ENCODE measurements at places on chromosomes 16 and 17.

- no peak for DNase-seq
These were observed 41.4 kb upstream of the TEKT1 start for GRCh38 chr17:6872936-6873335.

GRCh38 chr17:64216000-64216337 lies 47.1 kb downstream of the TEX2 start:
- no peak for DNase-seq

DNA sequence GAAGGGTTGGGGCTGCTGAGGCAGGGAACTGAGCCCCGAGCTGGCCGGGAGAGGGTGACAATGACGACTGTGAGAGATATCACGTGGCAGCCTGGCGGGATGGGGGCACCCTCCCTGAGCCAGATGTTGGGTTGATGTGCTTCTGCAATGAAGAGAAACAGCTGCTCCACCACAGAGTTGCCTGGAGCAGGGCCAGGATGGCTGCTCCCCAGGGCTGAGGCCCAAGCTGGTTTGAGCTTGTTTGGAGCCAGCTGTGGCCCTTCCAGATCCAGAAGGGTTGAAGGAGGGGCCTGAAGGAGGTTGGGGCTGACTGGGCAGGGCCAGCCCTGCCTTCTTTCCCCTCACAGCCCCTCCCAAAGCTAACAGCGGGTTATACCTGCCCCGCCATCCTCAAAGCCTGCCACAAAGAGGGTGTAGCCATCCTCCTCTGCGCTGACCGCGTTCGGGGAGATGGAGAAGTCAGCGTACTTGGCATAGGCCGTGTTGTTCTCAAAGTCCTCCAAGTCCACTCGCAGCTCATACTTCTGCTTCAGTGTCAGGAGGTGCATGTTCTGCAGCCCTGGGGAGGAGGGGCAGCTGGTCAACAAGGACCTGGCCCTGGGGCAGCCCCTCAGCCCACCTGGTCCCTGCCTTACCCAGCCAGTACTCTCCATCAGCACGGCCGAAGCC lies 2.1 kb downstream of the MFAP4 start:
- DNase-seq = no peak

GRCh38 chr17:37833237-37833859 lies 88.5 kb upstream of the HNF1B start:
- no peak for DNase-seq

- DNase-seq = no peak
These were observed 12.4 kb upstream of the RNF213 start for GRCh38 chr17:80248001-80248893.

GRCh38 chr16:50229149-50229726 lies 37.1 kb upstream of the ADCY7 start:
- no peak for DNase-seq

DNA sequence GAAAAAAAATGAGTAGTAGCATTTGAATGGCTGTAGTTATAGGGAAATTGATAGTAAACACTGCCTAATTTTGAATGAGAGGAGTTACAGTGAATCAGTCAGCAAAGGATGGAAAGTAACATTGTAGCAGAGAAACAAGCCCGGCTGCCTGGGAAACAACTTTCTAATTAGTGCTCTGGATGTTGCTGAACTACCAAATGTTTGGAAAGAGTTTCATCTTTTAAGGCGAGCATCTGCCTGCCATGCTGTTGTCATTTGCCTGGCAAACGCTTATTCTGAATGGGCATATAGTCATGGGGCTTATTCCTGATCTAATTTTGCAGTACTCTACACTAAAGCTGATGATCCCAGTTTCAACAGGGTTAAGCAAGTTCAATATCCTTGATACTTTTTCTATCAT lies 138.6 kb downstream of the CDH11 start:
- DNase-seq = no peak

GRCh38 chr17:43360376-43360738 lies 38.4 kb upstream of the ARL4D start:
- no peak for DNase-seq

DNA sequence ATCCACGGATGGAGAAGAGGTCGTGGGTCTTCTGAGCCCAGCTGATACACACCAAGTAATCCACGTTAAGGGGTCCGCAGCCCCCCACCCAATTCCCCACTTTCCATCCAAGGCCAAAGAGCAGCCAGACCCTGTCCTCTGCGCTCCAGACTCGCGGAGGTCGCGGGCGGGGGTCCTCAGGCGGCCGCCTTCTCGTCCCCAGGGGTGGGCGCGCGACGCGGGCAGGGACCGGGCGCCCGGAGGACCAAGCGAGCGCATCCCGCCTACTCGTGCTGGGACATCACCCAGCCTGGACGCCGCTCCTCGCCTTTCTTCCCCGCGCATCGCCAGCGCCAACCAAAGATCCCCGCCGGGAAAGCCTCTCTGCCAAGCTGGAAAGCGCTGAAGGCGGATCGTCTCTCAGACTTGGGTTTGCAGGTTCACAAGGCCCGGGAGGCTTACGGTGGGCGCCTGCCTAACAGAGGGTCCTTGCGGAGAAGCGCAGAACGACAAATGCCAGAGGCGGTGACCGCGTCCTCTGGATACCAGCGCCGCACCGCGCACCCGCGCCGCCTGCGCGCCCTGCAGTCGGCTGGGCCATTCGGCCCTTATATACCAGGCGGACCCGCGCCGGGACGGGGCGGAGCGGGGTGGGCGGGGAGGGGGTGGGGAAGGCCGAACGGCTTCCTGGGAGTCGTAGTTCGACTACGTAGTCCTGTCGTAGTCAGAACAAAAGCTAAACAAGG lies 471.6 kb downstream of the SOX9 start:
- peak; percentile 23 for DNase-seq

- no peak for DNase-seq
These were observed 363.7 kb downstream of the SNX29 start for GRCh38 chr16:12340151-12340733.

DNA sequence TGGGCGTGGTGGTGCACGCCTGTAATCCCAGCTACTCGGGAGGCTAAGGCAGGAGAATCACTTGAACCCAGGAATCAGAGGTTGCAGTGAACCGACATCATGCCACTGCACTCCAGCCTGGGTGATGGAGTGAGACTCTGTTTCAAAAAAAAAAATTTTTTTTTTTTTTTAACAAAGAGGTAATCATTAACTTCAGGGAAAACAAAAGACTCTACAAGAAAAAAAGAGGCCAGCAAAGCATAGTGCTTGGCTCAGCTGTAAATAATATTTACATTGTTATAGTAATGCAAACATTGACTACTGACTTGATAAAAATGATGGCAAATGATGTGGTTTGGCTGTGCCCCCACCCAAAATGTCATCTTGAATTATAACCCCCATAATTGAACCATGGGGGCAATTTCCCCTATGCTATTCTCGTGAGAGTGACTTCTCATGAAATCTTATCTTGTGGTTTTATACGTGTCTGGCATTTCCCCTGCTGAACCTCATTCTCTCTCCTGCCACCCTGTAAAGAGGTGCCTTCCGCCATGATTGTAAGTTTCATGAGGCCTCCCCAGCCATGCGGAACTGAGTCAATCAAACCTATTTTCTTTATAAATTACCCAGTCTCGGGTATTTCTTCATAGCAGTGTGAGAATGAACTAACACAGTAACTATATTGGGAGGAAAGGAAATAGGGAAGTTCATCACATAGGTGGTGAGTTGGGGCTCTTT lies 12.7 kb upstream of the SSTR2 start:
- no peak for DNase-seq

DNA sequence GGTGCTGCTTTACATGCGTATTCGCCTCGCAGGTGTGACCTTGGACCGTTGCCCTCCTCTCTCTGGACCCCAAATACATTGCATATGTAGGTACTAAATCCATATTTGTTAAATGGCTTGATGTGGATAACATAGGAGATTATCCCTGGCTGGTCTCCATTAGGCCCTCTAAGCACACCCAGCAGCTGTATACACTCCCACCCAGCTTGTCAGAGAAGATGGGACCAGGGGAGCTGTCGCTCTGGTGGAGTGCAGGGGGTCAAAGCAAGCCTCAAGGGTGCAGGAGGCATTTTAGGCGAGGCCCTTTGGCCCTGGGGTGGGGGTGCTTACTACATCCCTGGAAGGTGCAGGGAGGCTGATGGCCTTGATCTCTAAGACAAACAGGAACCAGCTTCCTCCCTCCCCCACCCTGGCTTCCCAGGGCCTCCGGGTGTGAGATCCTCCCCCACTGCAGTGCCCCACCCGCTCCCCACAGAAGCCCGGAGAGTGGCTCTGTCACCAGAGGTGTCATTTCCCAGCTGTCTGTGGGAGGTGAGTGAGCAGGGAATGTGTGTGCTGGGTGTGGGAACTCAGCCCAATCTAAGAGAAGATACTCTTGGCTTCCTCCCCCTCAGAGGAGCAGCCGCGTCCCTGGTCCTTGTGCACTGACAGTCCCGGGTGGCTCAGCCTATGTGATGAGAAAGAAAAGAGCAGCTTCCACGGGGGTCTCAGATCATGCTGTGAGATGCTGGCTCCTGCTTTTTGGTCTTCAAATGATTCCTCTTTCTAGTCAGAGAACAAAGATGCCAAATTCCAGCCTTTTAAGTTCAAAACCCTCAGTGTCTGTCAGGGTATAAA lies 1.4 kb upstream of the VAMP2 start:
- DNase-seq = no peak

- no peak for DNase-seq
These were observed 102.8 kb upstream of the ZNF469 start for GRCh38 chr16:88279998-88280397.

DNA sequence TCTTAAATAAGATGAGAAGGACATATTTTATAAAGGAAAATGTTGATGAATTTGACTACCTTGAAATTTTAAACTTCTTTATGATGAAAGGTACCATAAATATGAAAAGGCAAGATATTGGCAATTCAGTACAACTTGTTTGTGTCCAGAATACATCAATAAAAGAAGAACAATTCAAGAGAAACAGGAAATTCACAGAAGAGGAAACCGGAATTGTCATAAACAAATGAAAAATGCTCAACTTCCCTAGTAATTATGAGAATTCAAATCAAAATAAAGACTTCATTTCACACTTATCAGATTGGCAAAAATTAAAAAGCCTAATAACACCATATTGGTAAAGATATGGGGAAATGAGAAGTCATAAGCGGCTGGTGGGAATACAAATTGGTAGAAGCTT lies 54.3 kb downstream of the WSB1 start:
- no peak for DNase-seq

GRCh38 chr17:4394208-4395110 lies 28.0 kb upstream of the UBE2G1 start:
- DNase-seq = no peak

DNA sequence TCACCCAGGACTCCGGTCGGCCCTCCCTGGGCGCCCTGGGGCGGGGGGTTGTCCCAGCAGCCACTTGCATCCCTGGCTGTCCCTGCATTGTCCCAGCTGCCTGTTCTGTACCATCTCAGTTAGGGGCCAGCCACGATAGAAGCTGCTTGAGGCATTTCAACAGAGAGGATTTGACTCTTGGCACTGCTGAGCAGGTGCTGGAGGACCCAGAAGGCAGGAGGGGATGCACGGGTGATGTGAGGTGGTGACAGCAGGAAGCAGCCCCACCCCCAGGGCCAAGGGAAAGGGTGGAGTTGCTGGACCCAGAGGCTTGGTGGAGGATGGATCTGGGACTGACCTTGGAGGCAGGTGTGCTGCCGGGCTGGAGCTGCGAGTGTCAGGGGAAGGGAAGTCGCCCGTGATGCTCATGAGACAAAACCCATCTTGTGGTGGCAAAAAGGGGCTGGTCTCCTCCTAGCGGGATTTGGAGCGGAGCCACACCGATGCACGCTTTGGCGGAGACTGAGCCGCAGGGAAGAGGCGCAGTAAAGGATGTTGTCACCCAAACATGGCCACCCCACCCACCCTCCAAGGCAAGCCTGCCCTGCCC lies 188.0 kb upstream of the GSE1 start:
- DNase-seq = no peak

DNA sequence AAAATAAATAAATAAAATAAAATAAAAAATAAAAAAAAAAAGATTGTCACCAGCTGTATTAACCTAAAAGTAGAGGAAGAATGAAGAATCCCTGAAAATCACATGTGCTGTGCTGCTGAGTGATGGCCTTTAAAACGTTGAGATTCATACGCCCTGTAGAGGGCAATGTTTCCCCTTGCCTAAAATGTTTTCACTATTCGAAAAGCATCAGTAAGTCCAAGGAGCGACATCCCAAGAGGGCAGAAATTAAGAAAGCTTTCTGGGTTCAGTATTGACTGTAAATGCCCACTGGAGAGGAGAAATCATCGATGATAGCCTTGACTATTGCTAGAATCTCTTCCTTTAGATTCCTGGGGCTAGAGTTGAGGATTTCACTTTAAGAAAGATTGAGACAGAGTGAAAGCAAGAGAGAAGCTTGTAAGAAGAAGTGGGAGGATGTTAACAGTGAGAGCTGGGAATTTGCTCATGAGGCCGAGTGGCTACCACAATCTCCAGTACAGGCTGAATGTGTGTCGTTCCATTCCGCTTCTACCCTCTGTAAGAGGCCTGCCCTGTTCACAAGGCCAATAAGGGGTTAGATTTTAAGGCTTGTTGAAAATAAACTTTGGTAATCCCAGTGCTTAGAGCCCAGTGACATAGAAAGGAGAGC lies 170.8 kb upstream of the FAM20A start:
- no peak for DNase-seq

DNA sequence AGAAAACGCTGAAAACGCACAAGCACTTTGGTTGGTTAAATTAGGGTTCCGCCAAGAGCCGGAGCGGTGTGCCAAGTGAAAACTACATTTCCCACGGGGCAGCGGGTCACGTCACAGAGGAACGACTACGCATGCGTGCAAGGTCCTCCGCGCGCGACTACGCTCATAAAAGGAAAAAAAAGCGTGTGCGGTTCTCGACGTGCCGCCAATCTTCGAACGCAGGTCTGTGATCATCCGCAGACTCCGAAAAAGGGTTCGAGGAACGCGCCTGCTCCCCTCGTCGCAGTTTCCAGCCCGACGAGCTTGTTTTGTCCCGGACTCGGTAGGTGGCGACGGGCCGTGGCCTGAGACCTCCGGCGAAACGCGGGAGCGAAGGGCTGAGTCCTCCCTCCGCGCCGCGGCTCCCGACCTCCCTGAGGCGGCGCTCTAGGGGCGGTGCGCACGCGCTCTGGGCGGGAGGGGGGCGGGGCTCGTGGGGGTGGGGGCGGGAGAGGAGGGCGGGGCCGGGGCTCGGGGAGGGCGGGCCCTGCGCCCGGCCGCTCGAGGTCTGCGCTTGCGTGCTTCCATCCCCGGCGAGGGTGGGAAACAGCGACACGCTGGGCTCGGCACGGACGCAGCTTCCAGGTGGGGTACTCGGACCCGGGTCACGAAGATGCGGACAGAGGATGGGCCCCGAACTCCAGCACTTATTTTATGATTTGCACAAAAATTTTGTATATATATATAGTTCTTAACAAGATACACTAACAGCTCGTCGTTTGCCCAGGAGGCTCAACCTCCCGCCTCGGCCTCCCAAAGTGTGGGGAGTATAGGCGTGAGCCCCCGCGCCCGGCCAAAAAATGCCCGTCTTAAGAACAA lies at the start of gene SGF29:
Gene SGF29, plus strand, starts transcription at position 145 of the 858 bp plus-strand sequence. CDS start 27,150 bp downstream, outside the sequence.
- DNase-seq = peak; percentile 82

Data from stimulated activated CD8-positive, alpha-beta memory T cell treated with anti-CD3 and anti-CD28 coated beads, Interleukin-15, amount 100 ng/mL, for 24 hours (primary cell).